ENCODE measurements at places on chromosomes 11 and 22. TPM values are rescaled to one million over a fixed set of nuclear protein-coding genes. Genes with fewer than 3 reads are reported as not detected.

DNA sequence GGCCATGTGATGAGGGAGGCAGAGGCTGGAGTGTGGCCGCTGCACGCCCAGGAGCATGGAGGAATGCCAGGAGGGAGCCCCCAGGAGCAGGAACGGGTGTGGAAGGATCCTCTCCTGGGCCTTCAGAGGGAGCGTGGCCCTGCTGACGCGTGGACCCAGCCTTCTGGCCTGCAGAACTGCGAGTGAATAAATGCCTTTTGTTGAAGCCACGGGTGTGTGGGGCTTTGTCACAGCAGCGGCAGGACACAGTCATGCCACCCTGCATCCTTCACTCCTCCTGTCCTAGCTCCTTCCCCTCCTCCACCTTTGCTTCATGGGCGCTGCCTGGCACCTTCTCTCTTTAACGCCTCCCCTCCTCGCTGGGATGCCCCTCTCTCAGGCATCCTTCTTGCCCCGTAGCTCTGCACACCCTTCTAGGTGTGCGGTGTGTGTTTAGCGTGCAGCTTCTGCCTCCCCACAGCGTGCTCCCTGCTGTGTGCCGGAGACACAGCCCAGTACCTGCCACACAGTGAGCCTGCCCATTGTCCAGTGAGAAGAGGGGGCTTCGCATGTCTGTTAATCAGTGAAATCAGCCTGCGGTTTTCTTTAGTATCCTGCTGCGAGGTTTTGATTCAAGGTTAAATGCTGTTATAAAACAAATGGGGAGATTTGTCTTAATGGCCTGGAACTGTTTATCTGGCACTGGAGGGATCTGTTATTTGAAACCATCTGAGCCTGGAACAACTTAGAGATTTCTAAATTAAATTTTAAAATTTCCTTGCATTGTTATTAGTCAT, 459.6 kb downstream of the TBC1D22A start:
- H3K4me1 ChIP-seq: no peaks in the 10 kb centered on the region
- no peak overlapping the region for H3K4me3 ChIP-seq
- H3K27ac ChIP-seq: no peak overlapping the region
- DNase-seq: no peak

GRCh38 chr11:69913591-69914285, 94.5 kb upstream of the FGF3 start:
- no peak for DNase-seq
- no peaks in the 10 kb centered on the region for H3K36me3 ChIP-seq
- peaks cover 7% of the 10 kb centered on the region for H3K27me3 ChIP-seq
- no peak overlapping the region for H3K4me3 ChIP-seq
- H3K27ac ChIP-seq: no peak overlapping the region
- no peaks in the 10 kb centered on the region for H3K4me1 ChIP-seq

DNA sequence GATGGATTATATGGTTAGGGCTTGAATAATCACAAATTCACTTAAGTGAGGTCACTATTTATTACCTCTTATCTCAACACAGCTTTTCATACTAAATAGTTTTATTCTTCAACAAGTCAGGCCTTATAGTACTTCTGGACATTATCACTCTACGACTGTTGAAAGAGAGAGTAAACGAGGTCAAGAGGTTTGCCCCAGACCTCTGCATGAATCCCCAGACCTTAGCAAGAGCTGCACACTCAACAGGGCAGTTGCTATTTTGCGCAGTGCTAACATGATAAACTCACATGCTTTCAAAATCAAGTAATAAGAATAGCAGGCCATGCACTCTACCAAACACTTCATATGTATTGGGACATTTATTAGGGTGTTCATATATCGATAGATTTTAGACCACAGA, 60.5 kb downstream of the DDI1 start:
- no peak for DNase-seq
- H3K4me1 ChIP-seq: no peaks in the 10 kb centered on the region
- H3K36me3 ChIP-seq: no peaks in the 10 kb centered on the region
- no peak overlapping the region for H3K4me3 ChIP-seq

GRCh38 chr22:32900886-32901635, 99.6 kb downstream of the TIMP3 start:
- H3K27me3 ChIP-seq: no peaks in the 10 kb centered on the region
- H3K36me3 ChIP-seq: no peaks in the 10 kb centered on the region
- H3K27ac ChIP-seq: no peak overlapping the region
- H3K4me1 ChIP-seq: no peaks in the 10 kb centered on the region
- no peak overlapping the region for H3K4me3 ChIP-seq

- no peaks in the 10 kb centered on the region for H3K36me3 ChIP-seq
- H3K4me3 ChIP-seq: peak within 1 kb of the TSS; percentile 66
- peak; percentile 74 for DNase-seq
- H3K27me3 ChIP-seq: peaks cover 31% of the 10 kb centered on the region
- H3K4me1 ChIP-seq: 0 out of 2 replicates have a peak, but pooled peaks cover 6% of the 10 kb centered on the region
- no peak within 1 kb of the TSS for H3K27ac ChIP-seq
Observed at GRCh38 chr11:15114501-15115475, at the start of gene INSC. Gene INSC, plus strand, starts transcription at chr11:15114923. Its CDS starts 34,252 bp downstream, at chr11:15149175.

- H3K4me1 ChIP-seq: peaks cover 24% of the 10 kb centered on the region
- no peaks in the 10 kb centered on the region for H3K36me3 ChIP-seq
- DNase-seq: peak; percentile 63
- peak overlapping the region; percentile 96 for H3K27ac ChIP-seq
- H3K27me3 ChIP-seq: no peaks in the 10 kb centered on the region
- peak overlapping the region; percentile 99 for H3K4me3 ChIP-seq
Observed at GRCh38 chr11:47552056-47552565, 821 bp downstream of the CELF1 start.

SYT12 gene
- total RNA-seq: 2.5 TPM

MYH9 gene
- 204 TPM for total RNA-seq

PRODH gene
- total RNA-seq: 67.4 TPM

Measured in GM23338 (cell line).